Endothelial cell (in vitro differentiated cells): ENCODE measurements at places on chromosomes 6 and 20.

GRCh38 chr20:31547720-31548298, 33.6 kb downstream of the HM13 start:
- DNase-seq = no peak

DNA sequence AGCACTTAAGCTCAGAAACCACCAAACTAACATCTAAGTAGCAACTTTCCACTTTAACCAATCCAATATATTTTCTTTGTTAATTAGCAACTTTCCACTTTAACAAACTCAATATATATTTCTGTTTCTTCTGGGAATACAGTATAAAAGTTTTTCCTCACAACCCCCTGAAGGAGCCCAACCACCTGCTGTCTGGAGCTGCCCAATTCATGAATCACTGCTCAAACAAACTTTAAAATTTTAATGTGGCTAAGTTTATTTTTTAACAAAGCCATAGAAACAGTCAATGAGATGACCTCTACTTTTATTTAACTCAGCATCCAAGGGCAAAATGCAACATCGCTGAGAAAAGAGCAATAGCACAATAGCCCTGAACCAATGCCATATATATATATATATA, 500.1 kb downstream of the EPM2A start:
- no peak for DNase-seq

- peak; percentile 23 for DNase-seq
Measured at GRCh38 chr20:25178563-25179438, 16.7 kb upstream of the ENTPD6 start.

- DNase-seq = no peak
Measured at GRCh38 chr6:122604676-122605075, 5.5 kb upstream of the PKIB start.

GRCh38 chr6:148516217-148516616, 173.6 kb downstream of the SASH1 start:
- DNase-seq = no peak

DNA sequence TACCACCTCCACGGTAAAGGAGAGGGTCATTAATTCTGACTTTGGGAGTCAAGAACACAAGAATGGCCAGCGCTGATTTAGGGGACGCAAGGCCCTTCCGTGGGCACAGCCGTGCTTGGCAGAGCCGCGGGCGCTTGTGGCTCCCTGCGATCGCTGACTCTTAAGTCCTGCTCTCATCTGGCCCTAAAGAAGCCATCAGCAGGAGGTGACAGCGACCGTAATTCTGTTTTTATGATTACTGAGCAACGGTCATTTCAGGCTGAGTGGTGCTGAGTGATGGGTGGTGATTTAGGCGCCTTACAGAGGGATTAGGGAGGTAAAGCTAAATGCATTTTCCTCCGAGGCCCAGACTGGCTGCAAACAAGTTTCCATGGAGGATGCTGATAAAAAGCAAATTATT, 364.6 kb upstream of the SULF2 start:
- no peak for DNase-seq

DNA sequence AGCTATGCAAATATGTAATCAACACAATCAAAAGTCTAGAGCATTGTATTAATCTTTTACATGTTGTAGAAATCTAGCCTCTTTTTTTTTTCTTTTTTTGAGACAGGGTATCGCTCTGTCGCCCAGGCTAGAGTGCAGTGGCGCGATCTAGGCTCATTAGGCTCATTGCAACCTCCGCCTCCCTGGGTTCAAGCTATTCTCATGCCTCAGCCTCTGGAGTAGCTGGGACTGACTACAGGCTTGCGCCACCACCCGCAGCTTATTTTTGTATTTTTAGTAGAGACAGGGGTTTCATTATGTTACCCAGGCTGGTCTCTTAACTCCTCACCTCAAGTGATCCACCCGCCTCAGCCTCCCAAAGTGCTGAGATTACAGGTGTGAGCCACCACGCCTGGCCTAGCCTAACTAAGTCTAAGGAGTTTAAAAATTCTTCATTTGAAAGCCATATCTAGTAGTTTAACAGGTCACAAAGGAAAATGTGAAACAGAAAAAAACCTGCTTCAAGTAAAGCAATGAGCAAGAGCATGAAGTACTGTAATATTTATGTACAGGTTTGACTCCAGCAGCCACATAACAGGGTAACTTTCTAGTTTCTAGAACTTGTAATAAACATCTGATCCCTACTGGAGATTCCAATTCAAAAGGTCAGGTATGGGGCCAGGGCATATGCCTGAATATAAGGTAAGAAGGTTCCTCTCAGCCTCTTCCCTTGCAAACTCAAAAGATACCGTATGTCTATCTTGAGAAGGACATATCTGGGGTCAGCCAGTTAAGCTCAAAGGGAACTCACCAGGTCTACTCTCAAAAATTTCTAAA, 4.4 kb downstream of the CPNE1 start:
- DNase-seq = no peak

- no peak for DNase-seq
Measured at GRCh38 chr6:20411953-20412681, 10.4 kb downstream of the E2F3 start.

- no peak for DNase-seq
Measured at GRCh38 chr6:90997076-90997475, 410.2 kb upstream of the MAP3K7 start.

GRCh38 chr20:13694420-13695150, 55.9 kb upstream of the TASP1 start:
- DNase-seq = no peak

GRCh38 chr6:13012296-13012695, 295.7 kb downstream of the PHACTR1 start:
- no peak for DNase-seq

DNA sequence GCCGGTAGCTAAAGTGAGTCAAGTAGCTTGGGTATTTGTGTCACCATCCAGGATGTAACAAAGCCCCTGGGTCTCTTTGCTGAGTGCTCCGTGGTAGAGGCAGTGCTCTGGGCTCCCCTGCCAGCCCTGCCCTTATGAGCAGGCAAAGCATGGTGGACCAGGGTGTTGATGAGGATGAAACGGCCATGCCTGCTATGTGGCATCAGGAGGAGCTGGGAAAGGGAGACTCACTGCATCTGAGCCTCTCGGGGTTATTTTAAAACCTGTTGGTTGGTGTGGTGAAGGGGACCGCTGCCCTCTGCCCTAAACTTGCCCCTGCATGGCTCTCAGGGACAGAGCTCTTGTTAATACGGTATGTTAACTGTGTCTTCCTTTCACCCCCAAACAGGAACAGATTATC, 143.1 kb downstream of the DTNBP1 start:
- DNase-seq = no peak

GRCh38 chr20:3710703-3711483, 1.5 kb downstream of the SIGLEC1 start:
- peak; percentile 87 for DNase-seq

- no peak for DNase-seq
Measured at GRCh38 chr6:163170294-163170883, 244.1 kb upstream of the QKI start.

DNA sequence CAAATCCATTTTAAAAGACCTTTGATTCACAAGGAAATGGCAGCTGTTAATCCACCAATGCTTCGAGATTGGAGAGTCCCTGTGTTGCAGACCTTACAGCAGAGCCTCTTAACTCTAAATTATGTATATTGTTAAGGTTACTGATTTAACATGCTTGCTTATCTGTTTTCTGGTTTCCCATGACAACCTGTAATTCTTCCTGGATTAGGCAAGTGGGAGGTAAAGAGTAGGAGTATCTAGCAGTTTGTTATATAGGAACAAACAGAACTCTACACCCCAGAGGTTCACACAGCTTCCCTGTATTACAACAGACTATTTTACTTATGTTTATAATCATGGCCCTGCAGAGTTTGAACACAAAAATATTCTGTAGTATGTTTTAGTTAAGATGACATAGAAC, 39.5 kb downstream of the NKX2-4 start:
- no peak for DNase-seq

DNA sequence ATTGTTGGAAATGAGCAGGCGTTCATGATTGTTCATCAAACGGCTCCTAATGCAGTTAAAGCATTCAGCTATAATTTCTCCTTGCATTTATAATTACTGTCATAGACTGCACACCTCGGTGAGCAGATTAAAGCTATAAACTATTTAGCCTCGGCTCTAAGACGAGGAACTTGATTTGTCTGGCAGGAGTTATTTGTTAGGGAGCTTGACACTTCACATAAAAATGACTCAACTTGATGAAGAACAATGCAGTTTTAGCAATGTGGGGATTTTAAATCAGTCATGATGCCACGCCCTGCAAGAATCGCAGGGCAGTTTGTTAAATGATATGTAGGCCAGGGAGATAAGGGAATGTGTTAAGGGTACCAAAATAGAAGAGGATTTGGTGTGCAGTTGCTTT, 290.2 kb downstream of the TSHZ2 start:
- DNase-seq = no peak

DNA sequence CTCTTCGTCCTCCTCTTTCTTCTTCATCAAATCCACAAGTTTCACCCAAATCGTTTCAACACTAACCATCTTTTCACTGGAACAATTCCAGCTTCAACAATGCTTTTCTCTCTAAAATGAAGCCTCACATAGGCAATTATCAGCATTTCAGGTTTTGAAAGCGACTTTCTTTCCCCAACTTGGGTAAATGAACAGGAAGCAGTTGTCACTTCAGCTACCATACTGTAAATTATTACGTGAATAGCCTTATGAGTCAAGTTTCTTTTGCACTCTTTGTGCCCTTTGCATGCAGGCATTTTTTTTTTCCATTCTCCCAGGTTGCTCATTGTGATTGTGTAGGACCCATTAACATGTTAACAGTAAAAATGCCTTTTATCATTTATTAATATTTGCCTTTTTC, 121.7 kb upstream of the BTBD3 start:
- no peak for DNase-seq
